ENCODE measurements at places on chromosomes 11 and 22.
A peak's percentile ranks its signal among the peaks of the same experiment; 100 is the strongest.

- DNase-seq = no peak
Observed at GRCh38 chr11:45461514-45461913, 175.4 kb upstream of the SYT13 start.

DNA sequence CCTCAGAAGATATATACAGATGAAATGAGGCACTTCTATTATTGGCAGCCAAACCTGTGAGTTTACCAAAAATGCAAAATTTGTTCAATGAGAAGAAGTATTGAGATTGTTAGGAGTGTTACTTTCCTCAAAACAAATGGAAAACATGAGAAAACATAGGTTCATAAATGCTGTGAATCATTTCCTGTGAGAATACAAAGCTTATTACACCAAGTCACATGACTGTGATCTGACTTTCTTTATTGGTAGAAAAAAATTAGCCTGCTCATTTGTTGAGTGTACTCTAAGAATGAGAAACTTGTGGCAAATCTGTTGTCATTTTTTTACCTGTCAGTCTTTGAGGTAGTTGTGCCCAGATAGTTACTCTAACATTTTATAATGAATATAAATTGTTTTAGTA, 215.1 kb downstream of the TMEM135 start:
- no peak for DNase-seq

DNA sequence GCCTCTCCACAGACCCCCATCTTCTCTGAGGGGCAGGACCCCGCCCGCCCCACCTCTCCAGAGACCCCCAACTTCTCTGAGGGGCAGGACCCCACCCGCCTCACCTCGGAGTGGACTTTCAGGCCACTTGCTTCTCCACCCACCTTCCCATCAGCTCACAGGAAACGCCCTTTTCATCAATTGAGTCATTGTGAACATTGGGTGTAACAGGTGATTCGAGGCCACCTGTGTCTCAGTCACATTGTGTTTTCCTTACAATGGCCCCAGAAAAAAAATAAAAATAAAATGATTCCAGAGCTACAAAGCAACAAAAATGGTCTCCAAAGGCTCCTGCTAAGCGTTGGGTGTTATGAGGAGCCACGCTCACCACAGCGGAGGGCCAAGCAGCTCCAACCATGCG, 36.0 kb downstream of the BRD1 start:
- DNase-seq = no peak

- no peak for DNase-seq
Observed at GRCh38 chr11:93783362-93783761, 720 bp upstream of the MED17 start.

GRCh38 chr11:61630089-61630488, 49.2 kb upstream of the SYT7 start:
- DNase-seq = no peak

- DNase-seq = no peak
Observed at GRCh38 chr22:47270463-47271135, 508.1 kb downstream of the TBC1D22A start.

- no peak for DNase-seq
Observed at GRCh38 chr11:69244266-69244665, 49.7 kb upstream of the MYEOV start.

GRCh38 chr11:4044976-4045646, 49.5 kb upstream of the RRM1 start:
- no peak for DNase-seq

DNA sequence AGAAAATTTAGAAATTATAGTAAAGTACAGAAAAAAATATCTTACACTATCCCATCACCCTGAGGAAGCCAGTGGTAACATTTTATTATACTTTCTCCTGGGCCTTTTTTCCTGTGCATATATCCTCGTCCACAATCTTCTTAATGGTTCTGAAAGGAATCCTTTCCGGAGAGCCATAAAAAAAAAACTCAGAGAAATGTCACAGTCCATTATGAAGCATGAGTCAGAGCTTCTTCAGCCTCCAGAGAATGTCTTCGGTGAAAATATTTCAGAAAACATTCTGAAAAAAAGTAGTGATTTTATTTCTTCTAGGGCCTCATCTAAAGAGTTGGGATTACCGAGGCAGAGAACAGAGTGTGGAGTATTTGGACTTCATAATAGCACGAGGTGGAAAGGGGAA, 163.4 kb downstream of the INSC start:
- no peak for DNase-seq

GRCh38 chr11:125591649-125592304, 875 bp upstream of the STT3A start:
- peak; percentile 46 for DNase-seq

- DNase-seq = no peak
Observed at GRCh38 chr11:16727806-16728205, 10.6 kb upstream of the C11orf58 start.

GRCh38 chr11:134372961-134373360, 39.1 kb downstream of the B3GAT1 start:
- DNase-seq = no peak

DNA sequence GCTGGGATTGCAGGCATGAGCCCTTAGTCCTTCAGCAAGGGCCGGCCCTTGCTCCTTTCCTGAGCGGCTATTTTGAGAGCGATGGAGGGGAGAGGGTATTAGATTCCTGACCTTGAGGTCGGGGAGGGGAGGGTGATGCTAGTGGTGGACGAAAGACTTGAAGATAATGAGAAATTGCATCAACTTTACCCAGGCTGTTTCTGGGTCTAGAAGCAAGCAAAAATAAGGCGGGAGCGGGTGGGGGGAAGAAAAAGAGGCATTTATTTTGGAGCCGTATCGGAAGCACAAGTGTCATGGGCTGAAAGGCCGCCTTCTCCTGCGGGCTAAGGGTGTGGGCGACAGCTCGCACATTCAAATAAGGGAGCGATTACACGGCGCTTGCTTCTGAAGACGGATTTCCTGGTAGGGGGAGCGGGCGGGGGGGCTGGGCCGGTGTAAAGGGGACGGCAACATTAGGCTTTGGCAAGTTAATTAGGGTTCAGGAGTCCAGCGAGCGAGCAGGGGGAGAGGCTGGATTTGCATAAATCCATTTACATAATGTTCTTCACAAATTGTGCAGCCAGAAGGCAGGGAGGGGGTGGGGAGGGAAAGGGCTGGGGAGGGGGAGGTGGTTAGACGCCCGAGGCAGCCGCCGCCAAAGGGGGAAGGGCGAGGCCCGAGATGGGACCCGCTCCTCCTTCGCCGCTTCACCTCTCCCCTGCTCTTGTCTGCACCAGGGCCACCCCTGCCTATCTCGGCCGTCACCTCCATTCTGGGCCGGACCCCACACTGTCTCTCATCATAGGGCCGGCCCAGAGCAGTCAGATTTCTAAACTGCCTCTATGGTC, 245.9 kb downstream of the MIAT start:
- DNase-seq = no peak

DNA sequence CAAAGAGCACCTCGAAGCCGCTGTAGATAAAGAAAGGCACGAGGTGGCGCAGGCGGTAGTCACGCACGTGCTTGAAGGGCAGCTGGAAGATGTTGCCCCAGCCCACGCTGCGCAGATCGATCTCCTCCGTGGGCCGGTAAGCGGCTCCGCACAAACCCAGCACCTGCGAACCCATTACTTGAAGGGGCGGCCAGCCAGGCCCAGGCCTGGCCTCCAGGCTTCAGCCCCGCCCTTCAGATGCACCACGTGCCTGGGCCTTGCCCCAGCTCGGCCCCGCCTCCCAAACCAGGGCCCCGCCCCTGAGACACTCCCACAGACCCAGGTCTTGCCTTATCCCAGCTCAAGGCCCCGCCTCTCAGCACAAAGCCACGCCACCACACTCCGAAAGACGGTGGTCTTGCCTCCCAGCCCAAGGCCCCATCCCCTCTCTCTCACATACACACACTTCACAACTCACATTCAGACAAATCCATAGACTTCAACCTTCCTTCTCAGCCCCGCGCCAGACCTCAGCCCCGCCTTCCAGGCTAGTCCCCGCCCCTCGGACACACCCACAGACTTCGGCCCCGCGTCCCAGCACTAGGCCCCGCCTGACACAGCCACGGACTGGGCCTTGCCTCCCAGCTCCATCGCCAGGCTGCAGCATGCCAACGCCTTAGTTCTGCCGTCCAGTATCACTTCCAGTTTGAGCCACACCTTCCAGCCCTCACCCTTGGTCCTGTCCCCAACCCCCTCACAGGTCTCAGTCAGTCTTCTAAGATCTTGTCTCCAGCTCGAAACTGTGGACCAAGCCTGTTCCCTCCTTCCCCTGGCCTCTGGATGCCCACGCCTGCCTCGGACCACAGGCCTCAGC, 7.0 kb downstream of the UNC93B1 start:
- peak; percentile 25 for DNase-seq

- DNase-seq = no peak
Observed at GRCh38 chr22:47124961-47125360, 362.5 kb downstream of the TBC1D22A start.

DNA sequence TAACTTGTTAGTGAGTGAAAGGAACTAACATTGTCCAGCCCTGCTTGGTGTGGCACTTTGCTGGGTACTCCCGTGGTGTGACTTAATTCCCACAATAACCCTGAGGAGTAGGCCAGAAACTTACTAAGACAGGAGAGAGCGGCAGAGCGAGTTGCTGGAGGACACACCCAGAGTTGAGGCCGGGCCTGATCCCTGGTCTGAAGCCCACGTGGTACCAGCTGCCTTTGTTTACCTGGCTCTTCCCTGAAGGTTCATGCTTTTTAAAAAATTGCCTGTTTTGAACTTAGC, 594 bp downstream of the MPST start:
- DNase-seq = no peak

DNA sequence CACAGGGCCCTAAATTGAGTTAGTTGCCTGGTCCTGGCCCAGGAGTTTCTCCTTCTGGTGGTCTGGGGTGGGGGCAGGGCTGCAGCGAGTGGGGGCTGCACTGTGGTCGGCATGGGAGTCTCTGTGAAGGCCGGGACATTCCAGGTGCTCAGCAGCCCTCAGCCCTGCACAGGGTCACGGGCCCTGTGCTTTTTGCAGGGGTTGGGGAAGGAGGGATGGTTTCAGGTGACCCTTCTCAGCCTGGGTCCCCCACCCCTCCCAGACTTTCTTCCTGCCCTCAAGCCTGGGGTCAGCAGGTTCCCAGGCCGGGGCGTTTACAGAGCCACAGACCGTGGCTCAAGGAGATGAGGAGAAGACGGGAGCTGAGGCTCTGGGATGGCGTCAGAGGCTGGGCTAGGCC, 7.8 kb downstream of the EMID1 start:
- DNase-seq = no peak
